T-helper 17 cell (primary cell): ENCODE measurements at places on chromosomes 6 and 20.

DNA sequence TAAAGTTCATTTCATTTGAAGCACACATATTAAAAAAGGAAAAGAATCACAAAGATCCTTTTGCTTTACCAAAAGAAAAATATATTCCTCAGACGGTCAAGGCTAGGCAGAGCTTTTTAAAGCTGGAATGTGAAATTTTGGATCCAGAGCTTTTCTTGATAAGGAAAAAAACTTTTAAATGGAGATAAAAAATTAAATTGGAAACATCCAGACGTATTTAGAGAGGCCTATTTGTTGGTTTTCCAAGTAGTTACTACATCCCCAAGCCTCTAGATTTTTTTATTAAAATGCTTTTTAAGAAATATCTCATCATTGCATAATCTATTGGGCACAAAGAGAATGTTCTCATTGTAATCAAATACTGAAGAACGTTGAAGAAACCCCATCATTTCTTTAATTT is 385.7 kb upstream of the CITED2 start:
- no peak for DNase-seq

DNA sequence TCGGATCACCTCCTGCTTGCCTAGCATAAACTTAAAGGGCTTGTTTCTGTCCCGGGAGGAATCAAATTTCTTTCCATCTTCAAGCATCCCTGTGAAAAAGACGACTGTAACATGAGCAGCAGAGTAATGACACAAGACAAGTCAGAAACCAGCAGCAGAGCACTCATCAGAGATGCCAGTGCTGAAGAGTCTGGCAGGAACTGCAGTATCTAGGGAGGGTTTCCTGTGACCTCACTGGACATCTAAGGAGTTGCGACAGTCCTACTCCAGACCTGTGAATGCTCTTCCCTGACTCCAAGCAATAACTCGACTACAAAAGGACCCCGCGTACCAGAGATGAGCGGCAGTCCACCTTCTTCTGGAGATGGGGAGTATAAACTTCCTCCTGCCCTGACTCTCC is 17.3 kb downstream of the FKBP1A start:
- DNase-seq, result no peak

- no peak for DNase-seq
These were observed 39.6 kb upstream of the PAX1 start for GRCh38 chr20:21665687-21666446.

DNA sequence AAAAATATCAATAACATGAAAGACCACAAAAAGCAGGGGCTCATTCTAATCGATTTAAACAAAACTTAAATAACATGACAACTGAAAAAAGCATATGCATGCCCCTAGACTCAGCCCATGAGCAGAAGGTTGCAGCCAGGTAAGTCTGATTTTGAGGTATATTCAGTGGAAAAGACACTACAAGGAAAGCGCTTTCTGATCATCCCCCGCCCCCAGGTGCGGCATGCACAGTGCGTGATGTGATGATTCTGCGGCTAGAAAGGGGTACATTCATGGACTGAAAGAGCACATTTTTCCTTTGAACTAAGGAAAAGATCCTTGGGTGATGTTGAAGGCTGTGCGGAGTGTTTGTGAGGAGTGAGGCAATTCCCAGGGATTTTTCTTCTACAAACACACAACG is 16.9 kb upstream of the FOXC1 start:
- DNase-seq, result no peak

GRCh38 chr6:132382630-132383175 is 18.6 kb downstream of the MOXD1 start:
- DNase-seq, result no peak

DNA sequence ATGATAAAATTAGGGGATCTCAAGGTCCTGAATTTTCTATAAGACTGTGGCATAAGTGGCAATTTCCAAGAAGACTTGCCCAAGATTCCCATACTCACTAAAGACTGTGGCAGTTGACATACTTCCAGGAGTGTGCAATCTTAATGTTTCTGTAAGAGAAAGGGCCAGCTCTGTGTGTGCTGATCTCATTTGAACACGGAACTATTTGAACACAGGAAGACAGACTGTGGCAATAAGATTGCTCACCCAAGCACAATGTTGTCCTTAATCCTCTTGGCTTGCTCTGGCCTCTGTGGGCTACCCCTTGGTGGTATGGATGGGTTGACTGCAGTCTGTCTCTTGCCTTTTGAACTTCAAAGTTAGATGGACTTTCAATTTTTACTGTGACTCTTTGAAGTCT is 151.4 kb downstream of the PHF3 start:
- DNase-seq, result no peak

DNA sequence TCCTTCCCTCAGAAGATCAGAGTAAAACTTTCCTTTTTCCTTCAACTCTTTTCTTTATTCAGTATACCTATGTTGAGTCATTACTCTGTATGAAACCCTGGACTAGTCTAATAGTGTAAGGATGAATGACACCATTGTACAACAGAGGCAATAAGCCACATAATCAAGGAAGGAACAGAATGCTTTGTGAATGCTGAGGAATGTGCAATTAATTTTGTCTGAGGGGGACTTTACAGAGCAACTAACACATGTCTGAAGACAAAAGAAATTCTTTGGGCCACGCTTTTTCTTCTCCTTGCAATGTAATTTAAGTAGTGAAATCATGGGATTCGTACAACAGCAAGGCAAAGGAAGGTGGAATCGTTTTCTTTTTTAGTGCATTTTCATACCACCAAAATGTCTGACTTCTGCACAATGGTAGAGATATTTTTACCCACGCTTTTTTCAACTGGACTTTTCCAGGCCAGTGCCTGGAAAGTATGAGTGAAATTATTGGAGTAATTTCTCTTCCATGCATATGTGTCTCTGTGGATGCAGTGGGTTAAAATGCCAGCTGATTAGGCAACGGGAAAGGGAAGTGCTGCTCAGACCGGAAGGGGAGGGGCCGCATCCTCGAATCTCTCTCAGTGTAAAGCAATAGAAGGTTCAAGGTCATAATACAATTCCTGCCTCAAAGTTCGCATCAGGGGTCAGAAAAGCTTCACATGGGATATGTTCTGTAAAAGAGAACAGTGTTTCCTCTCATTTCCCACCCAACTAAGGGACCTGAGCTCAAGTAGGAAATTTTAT is 89.9 kb upstream of the MTHFD1L start:
- DNase-seq, result no peak

DNA sequence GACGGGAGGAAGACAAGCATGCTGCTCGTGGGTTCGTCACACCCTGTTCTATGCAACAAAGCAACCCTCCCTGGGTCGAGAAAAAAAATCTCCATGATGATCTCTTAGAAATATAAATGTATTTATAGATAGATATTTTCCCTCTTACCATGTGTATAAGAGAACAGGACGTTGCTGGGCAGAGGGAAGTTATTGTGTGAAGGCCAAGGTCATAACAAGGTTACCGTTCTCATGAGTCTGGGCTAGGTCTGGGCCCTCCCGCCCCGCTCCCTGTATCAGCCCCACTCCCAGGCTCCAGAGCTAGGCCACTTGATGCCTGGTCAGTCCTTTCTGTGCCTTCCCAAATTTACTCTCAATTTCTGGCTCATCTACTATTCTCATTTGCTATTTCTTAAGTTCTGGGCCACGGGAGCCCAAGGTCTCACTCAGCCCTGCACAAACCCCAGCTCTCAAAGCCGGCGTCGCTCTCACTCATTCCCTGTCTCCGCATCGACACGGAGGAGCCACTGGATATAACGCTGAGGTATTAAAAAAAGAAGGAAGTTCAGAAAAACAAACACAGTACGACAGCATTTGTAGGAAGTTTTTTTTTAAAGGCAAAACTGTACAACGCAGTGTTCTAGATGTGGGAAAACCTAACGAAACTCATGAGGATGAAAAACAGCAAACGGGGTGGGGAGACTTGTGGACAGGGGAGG is 96.8 kb downstream of the PSMG4 start:
- no peak for DNase-seq

- no peak for DNase-seq
These were observed 5.7 kb downstream of the VTA1 start for GRCh38 chr6:142152746-142153145.

DNA sequence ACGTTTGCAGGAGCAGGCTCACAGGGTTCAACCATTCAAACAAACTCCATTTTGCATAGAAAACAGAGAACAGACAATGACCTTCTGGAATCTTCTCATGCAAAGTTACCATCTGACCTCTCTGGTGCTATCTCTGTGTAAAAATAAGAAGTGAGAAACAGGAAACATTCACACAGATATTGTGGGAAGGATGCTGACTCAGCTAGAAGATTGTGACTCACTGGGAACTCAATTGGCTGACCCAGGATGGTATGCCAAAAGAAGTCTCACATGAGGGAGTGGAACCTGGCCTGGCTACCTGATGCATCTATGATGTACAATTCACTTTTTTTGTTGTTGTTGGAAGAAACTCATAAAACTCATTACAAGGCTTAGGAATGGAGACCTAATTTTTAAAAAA is 61.1 kb upstream of the TBX18 start:
- no peak for DNase-seq

- no peak for DNase-seq
These were observed 249.3 kb downstream of the TBX18 start for GRCh38 chr6:84515067-84515466.

DNA sequence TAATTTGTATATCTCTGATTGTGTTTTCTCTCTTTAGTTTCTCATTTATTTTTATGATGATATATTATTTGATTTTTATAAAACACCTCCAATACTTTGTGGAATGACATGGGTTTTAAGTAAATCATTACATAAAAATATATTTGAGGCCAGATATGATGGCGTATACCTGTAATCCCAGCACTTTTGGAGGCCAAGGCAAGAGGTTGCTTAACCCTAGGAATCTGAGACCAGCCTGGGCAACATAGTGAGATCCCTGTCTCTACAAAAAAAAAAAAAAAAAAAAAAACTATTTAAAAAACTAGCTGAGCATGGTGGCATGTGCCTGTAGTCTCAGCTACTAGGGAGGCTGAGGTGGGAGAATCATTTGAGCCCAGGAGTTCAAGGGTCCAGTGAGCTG is 87.3 kb downstream of the BMP6 start:
- no peak for DNase-seq

- no peak for DNase-seq
These were observed 77.9 kb upstream of the B3GAT2 start for GRCh38 chr6:71034563-71035345.
